Esophagus squamous epithelium (tissue), 5 donors: ENCODE measurements at places on chromosomes 7 and 10.

DNA sequence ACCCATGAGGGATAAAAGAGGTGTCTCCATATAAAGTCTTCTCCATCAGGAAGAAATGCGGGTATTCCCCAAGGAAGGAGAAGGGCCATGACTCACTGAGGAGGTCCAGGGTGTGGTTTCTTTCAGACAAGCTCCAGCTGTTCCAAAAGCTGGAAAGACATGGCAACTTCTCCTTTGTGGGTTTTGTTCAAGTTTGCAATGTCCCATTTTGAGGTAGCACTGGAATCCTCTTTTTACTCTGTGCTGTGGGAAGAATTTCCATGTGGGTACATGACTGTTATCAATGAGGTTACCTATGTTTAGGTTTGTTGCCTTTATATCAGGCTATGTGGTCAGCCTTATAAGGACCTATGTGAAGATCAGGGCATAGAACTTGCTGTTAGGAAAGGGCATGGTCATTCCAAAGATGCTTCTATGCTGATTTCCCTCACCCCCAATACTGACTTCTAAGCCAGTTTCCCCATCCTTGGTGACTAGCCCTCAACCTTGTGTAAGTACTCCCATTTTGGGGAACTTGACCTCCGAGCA lies 697.5 kb downstream of the INHBA start:
- no peak for DNase-seq

DNA sequence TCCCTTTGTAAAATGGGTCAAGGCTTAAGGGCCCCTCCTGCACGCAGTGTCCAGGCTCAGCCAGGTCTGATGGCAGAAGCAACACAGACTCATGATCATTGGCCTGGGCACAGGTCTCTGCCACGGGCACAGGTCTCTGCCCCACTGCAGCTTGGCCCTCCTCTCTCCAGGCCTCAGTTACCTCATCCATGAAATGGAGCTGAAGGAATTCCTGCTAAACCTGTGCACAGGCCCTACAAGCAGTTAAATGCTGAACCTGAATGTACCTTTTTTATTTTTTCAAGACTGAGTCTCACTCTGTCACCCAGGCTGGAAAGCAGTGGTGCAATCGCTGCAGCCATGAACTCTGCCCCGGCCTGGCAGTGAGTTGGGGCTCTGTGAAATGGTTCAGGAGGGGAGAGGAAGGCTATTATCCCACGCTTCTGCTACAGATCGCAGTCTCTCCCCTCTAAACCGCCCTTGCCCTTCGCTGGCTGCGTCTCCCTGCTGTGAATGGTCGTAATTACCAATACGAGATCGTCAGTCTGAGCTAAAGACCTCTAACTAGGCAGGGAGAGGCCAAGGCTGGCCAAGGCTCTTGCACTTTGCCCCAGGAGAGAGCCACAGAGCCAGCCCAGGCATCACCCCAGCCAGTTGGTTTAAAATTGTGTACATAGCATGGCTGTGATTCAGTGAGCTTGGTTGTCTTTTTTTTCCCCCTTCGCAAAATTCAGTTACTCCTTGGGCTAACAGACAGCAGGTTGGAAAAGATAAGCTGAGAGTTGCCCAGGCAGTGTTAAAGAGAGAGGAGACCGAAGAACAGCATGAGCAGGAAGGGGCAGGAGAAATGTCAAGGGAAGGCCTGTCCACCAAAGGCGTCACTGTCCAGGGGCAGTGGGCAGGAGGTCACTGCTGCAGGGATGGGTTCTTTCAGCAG lies 93.0 kb upstream of the KCTD7 start:
- DNase-seq, result no peak

GRCh38 chr7:39158367-39158766 lies 180.7 kb downstream of the POU6F2 start:
- DNase-seq, result no peak

GRCh38 chr7:24851786-24852185 lies 94.5 kb upstream of the GSDME start:
- DNase-seq, result no peak

GRCh38 chr7:2808891-2809665 lies 35.0 kb downstream of the GNA12 start:
- DNase-seq, result no peak

GRCh38 chr10:11176746-11177145 lies 159.1 kb downstream of the CELF2 start:
- DNase-seq, result no peak

- DNase-seq, result no peak
These were observed 88.0 kb downstream of the KBTBD2 start for GRCh38 chr7:32803406-32804141.

- DNase-seq, result no peak
These were observed 17.0 kb downstream of the PKD1L1 start for GRCh38 chr7:47931005-47932004.

GRCh38 chr10:42940487-42941294 lies 136.2 kb upstream of the RET start:
- DNase-seq, result no peak

DNA sequence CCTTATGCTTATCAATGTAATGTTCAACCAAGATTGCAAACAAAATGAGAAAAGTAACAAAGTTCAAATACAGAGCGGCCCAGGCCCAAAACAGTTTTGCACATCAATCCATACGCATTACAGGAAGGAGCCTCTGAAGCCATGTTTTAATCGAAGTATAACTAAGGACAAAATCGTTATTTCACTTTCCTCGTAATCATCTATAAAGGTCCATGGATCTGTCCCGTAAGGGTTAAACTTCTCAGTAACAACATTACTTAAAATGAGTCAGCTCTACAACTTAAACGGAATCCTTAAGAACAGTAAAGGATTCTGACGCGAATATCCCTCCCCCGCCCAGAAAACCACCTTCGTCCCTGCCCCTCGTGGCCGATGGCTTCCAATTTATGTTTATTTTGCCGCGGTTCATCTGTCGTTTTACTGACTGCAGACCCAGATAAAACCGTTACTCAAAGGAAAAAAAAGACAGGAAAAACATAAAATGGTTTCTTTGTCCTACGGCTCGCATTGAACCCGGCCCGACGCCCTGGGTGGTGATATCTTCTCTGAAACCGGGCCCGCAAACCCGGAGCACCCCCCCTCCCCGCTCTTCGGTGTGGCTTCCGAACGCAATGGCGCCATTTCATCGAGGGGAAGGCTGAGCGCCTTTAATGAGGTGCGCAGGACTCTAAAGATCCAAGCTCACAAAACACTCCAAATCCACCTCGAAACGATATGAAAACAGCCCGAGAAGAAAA lies 1.1 kb downstream of the HNRNPA2B1 start:
- DNase-seq, result peak; percentile 10

DNA sequence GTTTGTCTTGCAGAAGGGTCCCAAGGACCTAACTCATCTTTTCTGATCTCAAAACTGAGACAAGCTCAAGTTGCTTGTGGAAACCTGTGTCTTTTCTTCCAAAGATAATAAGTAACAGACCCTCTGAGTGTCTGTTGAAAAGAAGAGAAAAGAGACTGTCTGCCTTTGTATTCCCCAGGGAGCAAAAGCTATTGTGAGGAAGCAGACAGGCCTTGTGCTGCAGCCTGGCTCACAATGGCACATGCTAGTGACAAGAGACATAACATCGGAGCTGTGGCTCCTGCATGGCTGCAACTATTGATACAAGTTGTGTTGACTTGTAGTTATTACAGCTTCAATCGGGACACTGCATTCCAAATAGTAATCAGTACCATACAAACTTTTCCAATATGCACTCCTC lies 202.9 kb downstream of the DKK1 start:
- no peak for DNase-seq

- DNase-seq, result no peak
These were observed 139.1 kb upstream of the RHEB start for GRCh38 chr7:151658778-151659177.

- DNase-seq, result no peak
These were observed 98.3 kb downstream of the TMEM130 start for GRCh38 chr7:98771519-98771918.

- DNase-seq, result no peak
These were observed 209.2 kb upstream of the SHH start for GRCh38 chr7:156021471-156021870.

GRCh38 chr10:13773043-13773442 lies 186.3 kb downstream of the PRPF18 start:
- no peak for DNase-seq

DNA sequence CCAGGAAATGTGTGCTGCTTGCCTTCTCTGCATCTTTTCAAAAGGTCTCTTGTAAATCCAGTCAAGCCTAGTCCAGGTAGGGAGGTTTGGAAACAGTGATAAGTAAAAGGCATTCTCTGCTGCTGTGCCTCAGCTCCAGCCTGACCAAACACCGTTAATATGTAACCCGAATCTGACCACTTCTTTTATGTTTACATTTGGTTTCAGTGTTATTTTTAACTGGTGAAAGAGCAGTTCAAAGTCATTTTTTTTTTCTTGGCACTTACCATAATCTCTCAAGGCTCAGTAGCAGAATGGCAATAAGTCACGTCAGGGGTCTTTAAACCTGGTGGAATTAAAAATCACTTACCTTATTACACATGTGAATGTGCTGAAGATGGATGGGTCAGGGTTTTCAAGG lies 216.8 kb downstream of the PTEN start:
- DNase-seq, result no peak

DNA sequence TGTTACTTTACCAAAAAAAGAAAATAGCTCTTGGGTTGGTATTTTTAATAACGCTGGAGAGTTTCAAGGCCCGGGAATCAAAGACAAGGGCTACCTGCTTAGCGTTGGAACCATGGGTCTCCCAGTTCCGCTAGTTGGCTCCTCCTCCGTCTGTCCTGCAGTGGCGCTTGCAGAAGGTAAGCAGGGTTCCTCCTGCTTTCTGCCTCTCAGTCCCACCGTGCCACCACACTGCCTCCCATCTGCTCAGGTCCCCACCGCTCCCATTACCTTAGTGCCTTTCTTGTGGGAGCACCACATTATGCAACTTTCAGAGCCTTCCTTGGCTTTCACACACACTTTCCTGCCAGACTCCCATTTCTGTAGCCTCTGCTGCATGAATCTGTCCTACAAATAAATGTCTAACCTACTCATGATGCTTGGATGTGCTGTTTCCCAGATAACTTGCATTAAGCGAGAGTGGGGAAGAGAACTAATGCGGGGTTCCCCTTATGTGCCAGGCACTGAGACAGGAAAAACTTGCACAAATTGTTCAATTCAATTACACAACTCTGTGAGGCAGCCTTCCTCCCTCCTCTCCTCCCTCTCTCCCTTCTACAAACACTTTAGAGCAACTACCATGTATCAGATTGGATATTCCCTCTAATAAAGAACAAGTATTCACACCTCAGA lies 124.5 kb downstream of the AOAH start:
- no peak for DNase-seq

DNA sequence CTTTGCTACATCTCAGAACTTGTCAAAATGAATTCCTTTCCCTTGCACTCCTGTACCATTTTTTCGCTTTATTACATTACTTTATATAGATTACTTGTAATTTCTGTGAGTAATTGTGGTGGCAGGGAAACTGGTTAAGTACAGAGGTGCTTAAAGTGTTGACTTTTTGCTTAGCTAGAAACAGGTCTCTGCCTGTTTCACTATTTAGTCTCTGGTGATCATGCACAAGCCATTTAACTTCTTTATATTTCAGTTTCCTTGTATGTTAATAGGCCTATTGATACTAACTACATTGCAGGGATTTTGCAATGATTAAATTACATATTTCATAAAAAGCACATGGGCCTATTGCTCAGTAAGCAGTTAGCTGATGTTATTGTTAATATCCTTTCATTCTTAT lies 233.8 kb downstream of the PRKG1 start:
- no peak for DNase-seq

DNA sequence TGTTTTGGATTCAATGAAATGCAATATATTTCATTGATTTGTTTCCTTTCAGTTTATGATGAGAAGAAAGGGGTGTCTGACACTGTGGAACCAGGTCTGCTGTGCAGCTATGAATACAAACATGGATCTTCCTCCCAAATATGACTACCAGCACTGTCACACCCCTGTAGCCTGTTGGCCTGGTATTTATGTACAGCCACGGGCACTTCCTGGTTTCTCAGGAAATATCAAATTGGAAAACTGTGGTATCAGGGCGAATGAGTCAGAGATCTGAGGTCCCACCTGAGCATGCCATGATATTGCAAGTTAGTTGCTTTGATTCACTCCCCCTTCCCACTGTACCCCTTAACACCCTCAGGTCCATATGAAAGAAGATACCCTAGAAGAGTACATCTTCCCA lies 87.8 kb downstream of the DNMBP start:
- no peak for DNase-seq

DNA sequence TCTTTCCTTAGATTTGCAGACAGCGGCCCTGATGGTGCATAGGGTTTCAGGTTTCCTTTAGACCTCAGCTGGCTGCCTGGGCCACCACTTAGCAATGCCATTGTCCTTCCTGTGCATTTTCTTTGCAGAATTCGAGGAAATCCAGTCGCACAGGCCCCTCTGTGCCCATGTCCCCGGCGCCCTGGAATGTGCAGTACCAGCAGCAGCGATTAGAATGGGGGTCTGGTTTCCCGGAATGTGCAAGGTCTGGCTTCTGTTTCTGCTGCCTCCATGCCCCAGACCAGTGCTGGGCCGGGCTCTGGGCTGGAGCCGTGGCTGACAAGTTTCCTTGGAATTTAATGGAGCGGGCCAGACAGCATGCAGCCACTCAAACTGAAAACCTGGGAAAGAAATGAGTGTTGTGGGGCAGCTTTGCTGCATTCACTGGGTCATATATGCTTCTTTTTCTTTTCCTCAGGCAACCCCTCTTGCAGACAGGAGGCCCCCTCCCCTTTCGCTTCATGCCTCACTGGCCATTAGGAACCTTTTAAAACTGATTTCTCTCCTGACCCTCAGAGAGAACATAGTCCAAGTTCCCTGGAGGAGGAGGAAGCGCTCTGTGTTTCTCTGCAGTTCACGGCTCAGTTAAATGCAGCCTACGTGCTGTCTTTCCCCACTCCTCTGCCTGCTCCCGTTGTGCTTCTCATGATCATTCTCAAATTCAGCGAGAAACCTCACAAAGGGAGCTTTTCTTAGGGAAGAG lies 14.4 kb downstream of the HTRA1 start:
- no peak for DNase-seq

- DNase-seq, result no peak
These were observed 134.0 kb downstream of the KCND2 start for GRCh38 chr7:120407010-120407409.

- DNase-seq, result no peak
These were observed 84.5 kb downstream of the PRKG1 start for GRCh38 chr10:51158832-51159231.

DNA sequence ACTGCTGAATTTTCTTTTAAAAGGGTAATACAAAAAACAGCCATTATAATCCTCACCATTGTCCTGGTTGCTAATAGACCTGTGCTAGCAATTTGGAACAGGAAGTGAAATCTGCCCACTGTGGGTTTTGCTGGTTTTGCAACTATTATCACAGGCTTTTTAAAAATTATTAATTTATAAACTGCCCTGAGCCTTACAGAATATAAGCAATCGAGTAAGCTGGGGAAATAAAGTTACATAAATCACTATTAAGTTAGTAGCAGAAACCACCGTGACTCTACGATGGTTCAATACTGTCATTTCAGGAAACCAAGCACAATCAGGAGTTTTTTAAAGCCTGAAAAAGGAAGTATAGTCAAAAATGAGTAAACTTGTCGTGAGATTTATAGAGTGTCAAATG lies 62.3 kb downstream of the TMEM26 start:
- DNase-seq, result no peak

- no peak for DNase-seq
These were observed 374.2 kb upstream of the SEMA3A start for GRCh38 chr7:84568781-84569180.

- no peak for DNase-seq
These were observed 19.9 kb upstream of the SP4 start for GRCh38 chr7:21407796-21408480.

- DNase-seq, result no peak
These were observed 207.3 kb upstream of the POT1 start for GRCh38 chr7:125136755-125137532.

GRCh38 chr7:134795231-134795630 lies 15.8 kb downstream of the CALD1 start:
- DNase-seq, result no peak
